EH (cell line): ENCODE measurements at places on chromosomes 7 and 10.

- no peak for DNase-seq
Observed at GRCh38 chr10:49577182-49577925, 32.8 kb upstream of the SLC18A3 start.

GRCh38 chr10:69716711-69717560, 84.8 kb upstream of the COL13A1 start:
- peak; percentile 63 for DNase-seq

- peak; percentile 24 for DNase-seq
Observed at GRCh38 chr7:34025600-34025999, 120.3 kb downstream of the BMPER start.

DNA sequence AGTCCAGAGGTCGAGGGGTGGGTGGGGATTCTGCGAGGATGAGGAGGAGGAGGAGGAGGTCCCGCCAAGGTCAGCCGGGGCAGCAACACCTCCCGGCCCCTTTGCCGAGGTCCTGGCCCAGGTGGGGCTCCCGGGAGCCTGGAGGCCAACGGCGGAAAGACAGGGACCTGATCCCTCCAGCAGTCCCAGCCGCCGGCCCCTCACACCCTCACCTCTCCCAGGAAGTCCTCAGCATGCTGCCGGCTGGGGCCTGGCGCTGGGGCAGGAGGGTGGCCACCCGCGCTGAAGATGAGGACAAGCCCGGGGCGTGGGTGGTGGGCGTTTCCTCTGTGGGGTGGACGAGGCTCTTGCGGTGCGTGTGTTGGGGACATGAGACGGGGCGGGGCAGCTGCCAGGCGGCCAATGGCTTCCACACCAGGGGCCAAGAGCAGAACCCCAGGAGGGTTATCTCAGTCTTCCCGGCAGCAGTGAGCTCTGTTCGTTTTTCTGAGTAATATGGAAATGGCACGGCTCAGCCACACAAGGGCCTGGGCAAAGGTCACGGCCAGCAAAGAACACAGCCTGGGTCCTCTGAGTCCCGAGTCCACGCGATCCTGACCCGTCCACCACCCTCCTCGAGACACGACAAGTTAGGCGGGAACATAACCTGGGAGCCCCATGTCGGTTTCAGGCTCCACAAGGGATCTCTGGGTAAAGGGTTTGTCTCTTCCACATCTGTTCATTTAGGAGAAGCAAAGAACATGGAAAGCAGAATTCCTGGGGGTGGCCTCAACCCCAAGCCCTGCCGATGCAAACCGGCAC, 82.9 kb upstream of the PDGFA start:
- no peak for DNase-seq

DNA sequence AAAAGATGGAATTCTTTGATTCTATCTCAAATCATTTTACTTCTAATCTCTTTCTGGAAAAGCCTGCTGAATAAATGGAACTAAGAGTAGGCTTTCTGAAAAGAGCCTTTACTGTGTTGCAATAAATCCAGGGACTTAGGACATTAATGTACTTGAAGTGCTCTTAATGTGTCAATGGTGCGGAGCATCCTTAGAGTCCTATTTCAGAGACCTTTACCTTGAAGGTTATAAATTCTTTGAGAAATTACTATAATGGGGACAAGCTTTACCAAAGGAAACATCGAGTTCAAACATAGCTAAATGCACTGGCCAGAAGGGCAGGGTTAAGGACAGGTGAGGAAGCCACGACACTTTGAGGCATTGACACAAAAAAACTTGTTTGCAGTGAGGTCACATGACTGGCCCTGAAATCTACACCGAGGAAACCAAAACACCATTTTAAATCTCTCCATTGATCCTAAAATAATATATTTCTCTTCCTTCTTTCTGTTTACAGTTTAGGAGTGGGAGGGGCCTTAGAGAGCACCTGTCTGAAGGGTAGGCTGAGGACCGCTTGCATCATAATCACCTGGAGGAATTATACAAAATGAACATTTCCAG, 48.1 kb upstream of the EXOC6 start:
- DNase-seq: no peak

- no peak for DNase-seq
Observed at GRCh38 chr10:129365767-129366402, 101.2 kb upstream of the MGMT start.

DNA sequence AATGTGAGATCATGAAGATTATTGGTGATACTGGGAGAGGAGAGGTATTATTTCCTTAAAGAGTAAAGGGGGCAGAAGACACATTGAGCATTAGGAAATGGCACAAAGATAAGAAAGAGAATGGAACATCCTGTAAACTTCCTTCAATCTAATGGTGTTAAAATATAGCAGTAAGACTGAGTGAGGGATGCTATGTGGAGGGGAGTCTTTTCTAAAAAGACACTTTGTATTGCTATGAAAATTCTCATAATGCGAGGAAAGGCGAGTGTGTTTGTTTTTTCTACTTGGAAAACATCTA, 405.2 kb downstream of the ARL4A start:
- DNase-seq: no peak
